Right ventricle myocardium superior (tissue), 1 donor: ENCODE measurements at places on chromosomes 1 and 21. TPM values are rescaled to one million over a fixed set of nuclear protein-coding genes. Genes with fewer than 3 reads are reported as not detected.
A peak's percentile ranks its signal among the peaks of the same experiment; 100 is the strongest.

GBP4 gene
- 7.4 TPM for total RNA-seq

ACTL8 gene
- total RNA-seq = not detected

VANGL2 gene
- total RNA-seq = 1.9 TPM

GRCh38 chr1:92326681-92327080, 27.8 kb downstream of the RPAP2 start:
- no peak for DNase-seq

CFAP107 gene
- total RNA-seq = not detected

SLC5A9 gene
- total RNA-seq = 0.13 TPM

SMIM11 gene
- 6.1 TPM for total RNA-seq

TMEM51 gene
- 3.4 TPM for total RNA-seq

LAPTM5 gene
- 19.5 TPM for total RNA-seq

FAM163A gene
- total RNA-seq = 0.22 TPM

DNA sequence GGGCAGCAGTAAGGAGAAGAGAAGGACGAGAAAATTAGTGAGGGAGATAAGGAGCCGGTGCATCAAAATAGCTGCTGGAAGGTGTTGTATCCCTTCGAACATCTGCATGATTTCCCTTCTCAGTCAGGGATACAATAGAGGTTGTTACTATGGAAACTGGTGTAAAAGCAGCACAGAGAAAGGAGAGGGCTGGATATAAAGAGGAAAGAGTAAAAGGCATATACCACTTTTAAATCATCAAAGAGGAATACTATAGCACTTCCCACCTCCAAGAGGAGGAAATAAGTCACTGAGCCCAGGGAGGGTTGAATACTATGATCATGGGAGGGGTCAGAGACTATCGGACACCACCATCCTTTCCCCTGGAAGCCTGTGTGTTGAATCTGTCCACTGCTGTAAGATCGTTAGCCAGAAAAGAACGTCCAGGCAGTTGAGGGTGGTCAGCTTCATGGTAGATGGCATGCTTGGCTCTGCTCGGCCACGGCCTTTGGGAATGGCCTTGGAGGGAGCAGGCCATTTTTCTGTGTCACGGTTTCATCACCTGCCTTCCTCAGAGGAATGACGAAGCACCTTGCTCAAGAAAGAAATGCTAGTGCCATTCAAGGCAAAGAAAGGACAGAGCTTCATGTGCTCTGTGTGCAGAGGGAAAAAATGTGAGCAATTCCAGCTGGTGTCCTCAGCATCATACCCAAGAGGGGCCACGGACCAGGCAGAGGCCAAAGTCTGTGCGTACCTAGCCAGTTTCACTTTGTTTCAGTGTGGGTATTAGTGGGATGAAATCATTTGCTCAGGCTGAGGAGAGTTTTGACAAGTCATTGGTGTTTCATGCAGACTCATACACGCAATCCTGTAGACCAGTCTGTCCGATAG, 64.2 kb downstream of the IRF2BP2 start:
- DNase-seq = no peak

ADCY10 gene
- total RNA-seq = 0.05 TPM

RALGPS2 gene
- total RNA-seq = 13.8 TPM

DNA sequence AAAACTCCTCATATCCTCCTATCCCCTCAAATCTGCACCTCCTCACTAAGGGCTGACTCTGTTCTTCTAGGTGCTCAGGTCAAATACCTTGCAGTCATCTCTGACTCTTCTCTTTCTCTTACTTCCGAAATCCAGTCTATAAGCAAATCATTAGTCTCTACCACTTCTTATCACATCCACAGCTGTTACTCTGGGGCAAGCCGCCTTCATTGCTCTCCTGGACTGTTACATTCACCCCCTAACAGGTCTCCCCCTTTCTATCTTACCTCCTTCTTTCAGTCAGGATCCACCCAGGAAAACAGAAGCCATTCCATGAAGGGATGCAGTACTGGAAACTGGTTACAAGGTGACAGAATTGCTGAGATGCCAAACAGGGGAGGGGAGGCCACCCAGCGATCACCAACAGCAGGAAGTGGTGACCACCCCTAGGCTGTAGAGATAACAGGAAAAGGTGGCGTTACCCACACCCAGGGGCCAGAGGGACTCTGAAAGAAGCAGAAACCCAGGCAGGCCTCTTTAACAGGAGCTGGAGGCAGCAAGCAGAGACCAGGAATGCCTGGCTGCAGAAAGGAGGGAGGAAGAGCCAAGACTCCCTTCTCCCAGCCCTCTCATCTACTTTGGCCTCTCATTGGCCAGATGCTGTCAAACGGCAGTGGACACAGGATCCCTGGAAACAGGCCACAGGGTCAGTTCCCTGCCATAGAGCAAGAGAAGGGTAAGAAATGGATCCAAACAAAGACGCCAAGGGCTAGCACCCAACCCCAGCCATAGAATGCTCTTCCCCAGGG, 55.5 kb upstream of the FOXO6 start:
- DNase-seq = no peak

DNA sequence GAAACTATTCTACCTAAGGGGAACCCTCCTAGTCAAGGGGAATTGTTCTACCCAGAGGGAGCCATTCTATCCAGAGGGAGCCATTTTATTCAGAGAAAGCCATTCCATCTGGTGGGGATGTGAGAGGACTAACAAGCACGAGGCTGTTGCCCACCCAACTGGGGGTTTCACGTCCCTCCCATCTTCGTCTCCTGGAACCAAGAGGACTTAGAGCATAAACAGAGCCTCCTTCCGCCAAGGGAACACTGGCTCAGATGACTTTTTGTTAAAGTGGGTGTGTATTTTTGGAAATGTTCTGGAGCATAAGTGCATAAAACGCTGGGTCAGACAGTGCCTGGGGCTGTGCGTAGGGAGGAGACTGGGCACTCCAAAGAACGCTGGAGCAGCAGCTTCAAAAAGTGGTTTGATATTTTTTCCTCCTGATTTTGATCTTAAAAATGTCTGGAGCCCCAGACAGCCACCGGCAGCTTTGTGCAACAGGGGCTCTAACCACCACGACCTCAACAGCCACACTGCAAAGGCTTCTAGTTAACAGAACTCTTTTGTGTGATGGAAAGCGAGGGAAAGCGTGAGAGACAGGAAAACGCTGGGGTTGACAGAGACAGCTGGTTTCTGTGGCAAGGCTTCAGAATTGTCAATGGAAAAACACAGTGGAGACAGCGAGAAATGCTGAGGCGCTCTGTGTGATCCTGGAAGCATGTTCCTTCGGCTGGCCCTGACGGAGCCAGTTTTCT, 363.6 kb upstream of the CAMK1G start:
- DNase-seq = peak; percentile 33

HJV gene
- total RNA-seq = 88.1 TPM

SHE gene
- 11.0 TPM for total RNA-seq

DNA sequence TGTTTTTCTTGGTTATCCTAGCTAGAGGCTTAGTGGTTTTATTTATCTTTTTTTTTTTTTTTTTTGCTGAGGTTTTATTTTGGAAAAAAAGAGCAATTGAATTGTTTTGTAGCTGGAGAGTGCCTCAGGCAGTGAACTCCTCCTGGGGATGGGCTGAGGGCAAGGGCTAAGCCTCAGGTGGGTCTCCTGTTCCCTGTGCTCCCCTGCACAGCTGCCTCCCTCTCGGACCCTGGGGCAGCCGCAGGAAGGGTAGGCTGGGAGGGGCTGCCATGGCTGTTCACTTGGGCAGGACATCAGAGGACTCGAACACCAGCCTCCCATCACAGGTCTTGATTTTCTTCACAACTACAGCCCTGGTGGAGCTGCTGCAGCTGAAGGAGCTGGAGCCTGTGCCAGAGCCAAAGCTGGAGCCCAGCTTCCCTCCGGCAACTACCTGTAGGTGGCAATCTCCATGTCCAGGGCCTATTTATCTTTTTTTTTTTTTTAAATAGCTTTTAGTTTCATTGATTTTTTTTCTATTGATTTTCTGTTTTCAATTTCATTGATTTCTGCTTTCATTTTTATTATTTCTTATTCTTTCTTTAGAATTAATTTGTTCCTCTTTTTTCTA, 28.9 kb downstream of the LEPR start:
- no peak for DNase-seq

THEMIS2 gene
- 9.4 TPM for total RNA-seq

DNA sequence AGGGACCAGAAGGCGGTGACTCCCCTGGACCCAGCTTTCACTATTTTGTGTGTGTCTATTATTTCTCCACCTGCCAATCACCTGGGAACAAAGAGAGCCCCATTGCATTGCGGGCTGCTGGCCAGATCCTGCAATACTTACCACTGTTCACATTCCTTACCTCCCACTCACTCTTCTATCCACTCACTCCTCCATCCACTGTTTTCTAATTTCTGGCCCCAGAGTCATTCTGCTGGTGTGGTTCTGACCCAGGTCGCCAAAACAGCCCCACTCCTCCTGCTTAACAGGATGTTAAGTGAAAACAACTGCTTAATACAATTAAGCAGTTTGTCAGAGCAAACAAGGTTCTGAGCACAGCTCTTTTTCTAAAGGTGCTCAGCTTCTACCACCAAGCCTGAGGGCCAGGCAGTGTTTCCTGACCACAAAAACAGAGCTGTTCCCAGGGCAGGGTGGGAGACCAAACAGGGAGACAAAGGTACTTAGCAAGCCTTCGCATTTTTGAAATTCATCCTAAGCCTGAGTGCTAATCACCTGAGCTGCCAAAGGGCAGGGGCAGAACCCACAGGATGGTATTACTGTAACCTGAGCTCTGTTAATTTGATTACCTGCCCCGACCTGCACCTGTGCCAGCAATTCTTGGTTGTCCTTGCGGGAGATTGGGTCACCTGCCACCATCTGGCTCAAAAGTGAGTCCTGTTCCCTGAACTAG, 38.5 kb upstream of the EFCAB14 start:
- DNase-seq = no peak

- DNase-seq = no peak
Observed at GRCh38 chr1:59271561-59272260, 25.2 kb upstream of the FGGY start.

DNA sequence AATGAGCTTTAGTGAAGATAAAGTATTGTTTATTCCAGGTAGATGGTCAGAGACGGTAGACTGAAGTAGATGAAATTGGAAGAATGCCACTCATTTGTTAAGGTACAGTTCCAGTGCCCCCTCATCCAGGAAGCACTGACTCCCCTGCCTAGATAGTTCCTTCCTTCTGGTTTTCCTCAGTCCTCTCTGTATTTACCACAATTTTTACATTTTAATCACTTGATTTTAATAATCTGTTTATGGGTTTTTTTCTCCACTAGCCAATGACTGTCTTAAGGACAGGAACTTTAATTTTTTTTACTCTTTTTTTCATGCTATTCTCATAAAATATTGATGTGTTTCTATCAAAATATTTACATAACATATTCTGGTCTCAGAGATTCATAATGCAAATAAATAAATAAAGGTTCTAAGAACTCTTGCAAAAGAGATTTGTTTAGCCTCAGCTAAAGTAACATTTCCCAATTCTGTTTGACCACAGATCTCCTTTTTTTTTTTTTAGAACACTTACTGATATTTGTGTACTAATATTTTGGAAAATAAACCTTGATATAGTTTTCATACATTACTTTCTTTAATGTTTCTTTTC, 651.6 kb downstream of the PLPP3 start:
- DNase-seq = no peak

GRCh38 chr1:90510143-90510542, 207.0 kb downstream of the BARHL2 start:
- no peak for DNase-seq

DNA sequence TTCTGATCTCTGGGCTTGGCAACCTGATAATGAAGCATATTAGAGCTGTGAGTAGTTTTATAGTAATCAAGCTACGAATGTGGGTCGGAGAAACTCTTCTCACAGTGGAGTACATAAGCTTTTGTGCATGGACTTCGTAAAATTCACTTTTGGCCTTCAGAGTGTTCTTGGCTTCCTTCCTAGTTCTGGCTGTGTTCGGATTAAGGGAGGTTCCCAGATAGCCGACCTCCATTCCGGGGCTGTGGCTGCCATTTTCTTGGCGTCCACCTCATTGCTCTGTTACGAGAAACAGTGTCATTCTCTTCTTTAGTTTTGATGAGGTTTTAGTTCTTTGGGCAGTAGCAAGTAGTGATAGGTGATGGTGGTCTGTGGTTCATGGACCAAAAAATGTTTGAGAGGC, 26.3 kb downstream of the CAMTA1 start:
- no peak for DNase-seq

- no peak for DNase-seq
Observed at GRCh38 chr1:110120960-110121561, 8.8 kb downstream of the UBL4B start.

CRYAA gene
- total RNA-seq = not detected

HAPLN2 gene
- total RNA-seq = 1.6 TPM

- DNase-seq = no peak
Observed at GRCh38 chr1:213899413-213899812, 88.4 kb upstream of the PROX1 start.

DNA sequence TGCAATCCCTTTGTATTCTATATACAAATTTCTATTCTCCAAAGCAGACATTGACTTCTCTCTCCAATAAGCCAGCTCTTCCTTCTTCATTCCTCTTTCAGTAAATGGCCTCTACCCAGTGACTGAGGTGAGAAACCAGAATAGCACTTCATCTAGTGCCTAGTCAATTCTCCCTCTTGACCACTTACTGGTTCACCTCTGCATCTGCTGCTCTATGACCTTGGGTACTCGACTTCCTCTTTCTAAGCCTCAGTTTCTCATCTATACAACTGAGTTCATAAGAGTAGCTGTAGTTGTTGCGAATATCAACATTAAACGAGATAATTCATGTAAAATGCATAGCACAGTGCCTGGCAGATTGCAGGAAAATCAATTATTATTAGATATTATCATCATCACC, 12.4 kb downstream of the LYST start:
- no peak for DNase-seq

DNA sequence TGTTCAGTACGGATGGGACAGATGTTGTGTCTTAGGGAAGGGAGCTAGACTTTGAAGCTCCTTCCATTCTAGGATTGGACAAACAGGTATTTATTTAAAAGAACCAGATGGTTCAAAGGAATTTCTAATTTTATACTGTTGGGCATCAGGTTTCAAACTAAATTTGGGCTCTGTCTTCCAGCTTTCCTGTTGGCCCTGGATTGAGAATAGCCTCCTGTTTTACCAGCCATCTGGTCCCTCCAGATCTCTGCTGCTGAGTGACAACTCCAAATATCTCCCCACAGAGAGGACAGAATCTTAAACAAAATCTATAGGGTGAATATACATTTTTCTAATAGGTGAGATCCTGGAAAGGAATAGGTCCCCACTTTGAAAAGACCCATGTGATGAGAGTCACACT, 52.5 kb upstream of the CNIH3 start:
- no peak for DNase-seq

VAV3 gene
- total RNA-seq = 1.6 TPM
